ENCODE measurements at places on chromosomes 13 and 19.

- DNase-seq = no peak
These were observed 44.3 kb upstream of the N4BP2L1 start for GRCh38 chr13:32472194-32472621.

- DNase-seq = no peak
These were observed 1140.3 kb upstream of the SLC10A2 start for GRCh38 chr13:104206450-104207044.

- DNase-seq = no peak
These were observed 1128.2 kb upstream of the PCDH9 start for GRCh38 chr13:68358294-68358705.

- no peak for DNase-seq
These were observed 15.9 kb downstream of the PRR36 start for GRCh38 chr19:7858109-7858770.

- DNase-seq = no peak
These were observed 93.1 kb downstream of the WTIP start for GRCh38 chr19:34574704-34575103.

- DNase-seq = peak; percentile 70
These were observed 67.8 kb downstream of the GADD45B start for GRCh38 chr19:2543463-2544442.

DNA sequence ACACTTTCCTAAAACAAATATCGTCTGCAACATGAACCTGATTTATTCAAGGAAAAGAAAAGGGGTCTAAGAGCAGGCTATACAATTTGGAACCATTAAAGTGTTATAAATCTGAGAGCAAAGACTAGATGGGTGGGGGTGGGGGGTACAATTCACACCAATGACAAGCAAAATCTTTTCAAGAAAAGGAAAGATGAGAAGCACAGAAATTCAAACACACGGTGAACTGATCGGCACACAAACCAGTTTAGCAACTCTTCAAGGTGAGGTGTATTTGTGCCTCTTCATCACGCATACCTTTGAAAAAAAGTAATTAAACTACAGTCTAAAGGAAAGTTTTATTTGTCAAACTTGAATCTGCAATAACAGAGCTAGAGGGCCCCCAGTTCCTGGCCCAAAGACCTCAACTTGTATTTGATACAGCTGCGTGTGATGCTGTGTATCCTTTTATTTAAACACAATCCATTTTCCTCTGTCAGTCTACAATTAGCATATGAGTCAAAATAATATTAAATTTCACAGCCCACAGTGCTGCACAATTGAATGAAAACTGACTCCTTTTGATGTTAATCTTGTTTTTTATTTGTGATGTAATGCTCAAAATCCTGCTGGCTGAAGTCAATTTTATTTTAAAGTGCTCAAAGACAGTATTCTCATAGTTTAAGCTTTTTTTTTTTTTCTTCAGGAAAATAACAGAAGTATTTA is 14.2 kb downstream of the EFNB2 start:
- no peak for DNase-seq

- no peak for DNase-seq
These were observed at the start of gene C19orf38 for GRCh38 chr19:10848230-10848856. TSS of gene C19orf38 (plus strand) at chr19:10848415. CDS start at chr19:10848509, 94 bp downstream.

GRCh38 chr13:109154546-109154945 is 525.1 kb downstream of the MYO16 start:
- peak; percentile 49 for DNase-seq

DNA sequence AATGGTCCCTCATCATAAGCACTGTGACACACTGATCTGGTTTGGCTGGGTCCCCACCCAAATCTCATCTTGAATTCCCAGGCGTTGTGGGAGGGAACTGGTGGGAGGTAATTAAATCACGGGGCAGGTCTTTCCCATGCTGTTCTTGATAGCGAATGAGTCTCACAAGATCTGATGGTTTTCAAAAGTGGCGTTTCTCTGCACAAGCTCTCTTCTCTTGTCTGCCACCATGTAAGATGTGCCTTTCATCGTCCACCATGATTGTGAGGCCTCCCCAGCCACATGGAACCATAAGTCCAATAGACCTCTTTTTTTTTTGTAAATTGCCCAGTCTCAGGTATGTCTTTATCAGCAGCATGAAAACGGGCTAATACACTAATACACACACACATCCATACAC is 6.9 kb upstream of the GPR4 start:
- no peak for DNase-seq

DNA sequence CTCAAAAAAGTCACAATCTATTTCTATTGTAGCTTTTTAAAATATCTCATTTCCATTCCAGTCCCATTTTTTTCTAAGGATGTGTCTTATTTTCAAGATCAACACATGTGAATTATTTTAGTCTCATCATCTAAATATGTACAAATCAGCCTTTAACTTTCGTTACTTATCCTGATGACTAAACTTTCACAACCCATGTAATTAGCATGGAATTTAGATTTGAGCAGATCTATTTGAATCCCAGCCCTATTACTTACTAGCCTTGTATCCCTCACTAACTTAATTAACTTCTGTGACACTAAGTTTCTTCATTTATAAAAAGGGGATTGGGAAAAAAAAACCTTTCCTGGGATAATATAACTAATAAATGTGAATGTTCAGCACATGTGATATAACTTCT is 81.1 kb downstream of the UFM1 start:
- DNase-seq = no peak

DNA sequence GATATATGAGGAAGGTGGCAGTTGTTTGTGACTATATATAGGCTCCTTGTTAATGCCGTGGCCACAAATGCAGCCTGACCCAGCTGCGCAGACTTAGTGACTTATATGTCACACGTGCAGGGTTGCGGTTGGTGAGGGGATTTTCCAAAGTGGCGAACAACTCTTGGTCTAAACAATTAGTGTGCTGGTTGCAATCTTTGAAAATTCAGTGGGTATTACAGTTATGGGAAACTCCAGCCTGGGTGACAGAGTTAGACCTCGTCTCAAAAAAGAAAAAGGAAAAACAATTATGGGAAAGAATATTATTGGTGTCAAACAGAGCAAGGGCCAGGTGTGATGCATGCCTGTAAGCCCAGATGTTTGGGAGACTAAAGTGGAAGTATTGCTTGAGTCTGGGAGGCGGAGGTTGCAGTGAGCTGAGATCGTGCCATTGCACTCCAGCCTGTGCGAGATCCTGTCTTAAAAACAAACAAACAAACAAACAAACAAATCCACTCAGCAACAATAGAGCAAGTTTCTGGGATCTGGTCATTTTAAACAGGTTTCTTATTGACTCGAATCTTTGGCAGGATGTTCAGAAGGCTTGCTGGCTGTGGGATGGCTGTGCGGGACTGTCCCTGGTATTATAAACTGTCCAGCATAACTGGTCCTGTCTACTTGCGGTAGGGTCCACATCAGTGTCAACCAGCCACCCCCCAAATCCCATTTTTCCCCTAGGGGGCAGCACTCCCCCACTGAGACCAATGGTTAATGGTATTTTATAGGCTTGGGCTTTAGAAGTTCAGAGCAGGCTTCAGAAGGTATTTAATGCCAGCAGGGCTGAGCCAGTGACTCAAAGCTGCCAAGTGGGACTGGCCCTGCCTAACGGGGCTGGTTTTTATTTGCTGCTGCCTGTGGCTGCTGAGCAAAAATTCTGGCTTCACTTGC is 15.4 kb downstream of the RELB start:
- DNase-seq = peak; percentile 27

DNA sequence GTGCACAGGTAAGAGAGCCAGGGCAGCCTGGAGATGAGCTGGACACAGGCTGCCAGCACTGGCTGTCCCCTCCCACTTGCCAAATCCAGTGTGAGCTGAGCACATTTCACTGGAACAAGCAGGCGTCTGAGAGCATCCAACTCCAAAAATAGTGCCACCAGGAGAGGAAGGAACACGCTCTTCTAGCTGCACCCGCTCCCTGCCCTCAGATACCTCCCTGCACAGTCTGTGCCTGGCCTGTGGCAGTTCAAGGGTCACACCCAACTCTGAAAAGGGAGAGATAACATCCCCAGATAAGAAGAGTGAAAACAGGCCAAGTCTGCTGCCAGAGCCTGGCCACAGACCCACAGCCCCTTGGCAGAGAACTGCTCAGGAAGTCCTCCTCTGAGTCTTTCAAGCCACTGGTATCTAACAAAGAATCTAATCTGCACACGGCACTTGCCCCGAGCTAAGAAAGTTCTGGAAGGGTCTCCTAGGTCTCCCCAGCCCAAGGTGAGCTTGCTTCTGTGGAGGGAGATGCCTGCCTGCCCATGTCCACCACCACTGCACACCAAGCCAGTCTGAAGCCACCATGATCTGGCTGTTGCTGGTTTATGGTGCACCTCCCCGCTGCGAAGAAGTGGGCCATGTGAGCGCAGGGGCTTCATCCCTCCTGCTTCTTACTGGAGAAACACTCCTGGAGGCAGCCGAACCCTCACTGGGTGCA is 14.7 kb downstream of the ELL start:
- no peak for DNase-seq

GRCh38 chr13:89382981-89383380 is 1711.8 kb downstream of the SLITRK5 start:
- DNase-seq = no peak

- no peak for DNase-seq
These were observed 196.5 kb upstream of the TSHZ3 start for GRCh38 chr19:31545777-31546176.

DNA sequence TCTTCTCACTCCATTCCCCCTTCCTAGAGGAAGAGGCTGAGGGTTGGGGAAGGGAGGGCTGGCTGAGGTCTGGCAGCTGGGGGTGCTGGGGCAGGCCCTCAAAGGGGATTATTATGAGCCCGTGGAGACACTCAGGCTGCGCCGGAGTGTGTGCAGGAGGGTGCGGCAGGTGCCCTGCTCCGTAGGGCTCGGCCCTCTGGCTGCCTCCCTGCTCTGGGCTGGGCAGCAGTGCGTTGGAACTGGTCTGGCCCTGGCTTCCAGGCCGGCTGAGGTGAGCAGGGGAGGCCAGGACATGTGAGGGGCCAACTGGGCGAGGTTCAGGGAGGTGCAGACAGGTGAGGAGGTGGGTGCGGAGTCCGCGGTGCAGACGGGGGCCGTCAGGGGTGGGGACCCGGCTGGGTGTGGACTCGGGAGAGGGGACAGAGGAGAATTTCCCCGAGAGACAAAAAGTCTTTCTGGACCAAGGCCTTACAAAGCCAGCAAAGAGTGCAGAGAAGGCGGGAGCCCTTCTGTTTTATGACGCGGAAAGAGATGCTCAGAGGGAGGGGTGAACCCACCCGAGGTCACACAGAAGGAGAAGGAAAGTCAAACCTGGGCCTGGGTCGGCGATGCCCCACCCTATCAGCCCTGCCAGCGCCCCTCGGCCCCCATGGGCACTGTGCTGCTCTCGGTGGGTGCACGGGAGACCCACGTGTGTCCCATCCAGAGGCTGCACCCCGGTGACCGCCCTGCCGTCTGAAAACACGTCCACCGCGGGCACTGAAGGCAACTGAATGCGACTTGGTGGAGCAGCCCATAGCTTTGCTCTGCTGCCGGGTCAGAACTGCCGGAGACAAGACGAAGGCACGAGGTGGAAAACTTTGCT is 31.0 kb downstream of the PIP5K1C start:
- no peak for DNase-seq

DNA sequence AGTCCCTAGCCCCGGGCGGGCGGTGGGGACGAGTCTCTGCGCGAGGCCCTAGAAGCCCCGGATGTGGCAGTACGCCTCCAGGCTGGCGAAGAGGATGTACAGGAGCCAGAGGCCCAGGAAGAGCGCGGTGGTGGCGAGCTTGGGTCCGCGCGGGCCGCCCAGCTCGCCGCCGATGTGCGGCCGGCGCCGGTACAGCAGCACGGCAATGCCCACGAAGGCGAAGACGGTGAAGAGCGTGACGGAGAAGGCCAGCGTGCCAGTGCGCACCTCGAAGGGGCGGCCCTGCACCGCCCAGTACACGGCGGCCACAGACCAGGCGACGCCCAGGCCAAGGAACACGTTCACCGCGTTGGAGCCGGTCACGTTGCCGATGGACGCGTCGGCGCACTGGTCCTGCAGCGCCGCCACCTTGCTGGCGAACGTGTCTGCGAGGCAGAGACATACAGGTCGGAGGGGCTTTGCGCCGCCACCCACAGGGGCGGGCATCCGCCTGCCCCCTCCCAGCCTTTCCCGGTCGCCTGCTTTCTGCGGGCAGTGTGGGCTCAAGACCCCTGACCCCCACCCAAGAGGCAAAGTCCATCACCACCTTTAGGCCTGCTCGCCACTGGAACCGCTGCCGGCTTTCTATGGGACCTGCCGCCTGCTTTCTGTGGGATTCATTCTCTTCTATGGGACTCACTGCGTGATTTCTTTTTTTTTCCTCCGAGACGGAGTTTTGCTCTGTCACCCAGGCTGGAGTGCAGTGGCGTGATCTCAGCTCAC is 10.9 kb upstream of the MEIS3 start:
- no peak for DNase-seq

- DNase-seq = no peak
These were observed 43.9 kb downstream of the ZNF506 start for GRCh38 chr19:19777692-19778091.

- no peak for DNase-seq
These were observed 1.5 kb downstream of the MYPOP start for GRCh38 chr19:45900738-45901431.

- DNase-seq = no peak
These were observed 198.0 kb upstream of the HTR2A start for GRCh38 chr13:47094734-47095434.

DNA sequence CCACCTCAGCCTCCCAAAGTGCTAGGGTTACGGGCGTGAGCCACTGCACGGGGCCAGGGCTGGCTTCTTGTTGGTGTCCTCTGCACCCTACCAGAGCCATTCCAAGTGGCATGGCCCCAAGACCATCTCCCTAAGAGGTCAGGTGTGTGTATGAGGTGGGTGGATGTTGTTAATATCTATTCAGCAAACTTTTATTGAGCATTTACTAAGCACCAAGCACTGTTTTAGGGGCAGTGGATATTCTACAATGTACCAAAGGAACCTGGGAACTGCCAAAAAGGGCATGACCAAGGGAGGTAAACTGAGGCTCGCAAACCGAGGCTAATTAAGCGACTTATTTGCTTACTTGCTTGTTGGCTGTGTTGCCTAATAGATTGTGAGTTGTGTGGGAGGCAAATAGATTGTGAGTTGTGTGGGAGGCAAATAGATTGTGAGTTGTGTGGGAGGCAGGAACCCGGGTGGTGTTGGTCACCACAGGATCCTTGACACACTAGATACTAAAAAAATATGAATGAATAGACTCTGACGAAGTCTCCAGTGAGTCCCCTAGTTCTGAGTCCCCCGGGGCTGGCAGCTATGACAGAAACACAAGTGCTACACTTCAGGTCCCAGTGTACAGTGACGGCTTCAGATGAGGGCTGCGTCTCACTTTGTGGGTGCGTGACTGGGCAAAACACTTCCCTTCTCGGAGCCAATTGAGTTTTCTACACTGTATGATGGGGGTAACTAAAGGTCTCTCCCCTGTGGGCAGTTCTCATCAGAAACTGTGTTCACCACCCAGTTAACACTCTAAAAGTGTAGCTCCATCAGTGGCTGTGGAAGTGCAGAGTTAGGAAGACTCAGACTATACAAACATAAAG is 5.0 kb upstream of the BICRA start:
- DNase-seq = no peak

GRCh38 chr13:71643448-71643860 is 223.6 kb downstream of the DACH1 start:
- DNase-seq = no peak

GRCh38 chr19:46931202-46931601 is 70.4 kb downstream of the ARHGAP35 start:
- DNase-seq = no peak
